ENCODE measurements at places on chromosomes 5 and 9.
A peak's percentile ranks its signal among the peaks of the same experiment; 100 is the strongest.

DNA sequence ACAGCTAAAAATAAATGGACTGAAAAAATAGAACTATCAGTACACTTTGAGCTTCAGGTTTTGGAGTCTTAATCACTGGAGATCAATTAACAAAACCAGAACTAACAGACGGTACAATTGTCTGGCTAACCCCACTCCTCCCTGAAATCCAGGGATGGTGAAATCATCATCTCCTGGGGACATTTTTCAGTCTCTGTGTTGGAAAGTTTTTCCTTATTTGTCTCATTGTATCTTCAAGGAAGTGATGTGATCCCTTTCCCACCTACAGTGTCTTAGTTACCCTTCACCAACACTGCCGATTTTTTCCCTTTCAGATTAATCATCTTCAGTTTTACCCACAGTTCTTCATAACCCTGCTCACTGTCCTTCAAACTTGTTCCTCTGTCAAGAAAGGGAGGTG lies 81.9 kb downstream of the MAP1B start:
- no peak for DNase-seq

DNA sequence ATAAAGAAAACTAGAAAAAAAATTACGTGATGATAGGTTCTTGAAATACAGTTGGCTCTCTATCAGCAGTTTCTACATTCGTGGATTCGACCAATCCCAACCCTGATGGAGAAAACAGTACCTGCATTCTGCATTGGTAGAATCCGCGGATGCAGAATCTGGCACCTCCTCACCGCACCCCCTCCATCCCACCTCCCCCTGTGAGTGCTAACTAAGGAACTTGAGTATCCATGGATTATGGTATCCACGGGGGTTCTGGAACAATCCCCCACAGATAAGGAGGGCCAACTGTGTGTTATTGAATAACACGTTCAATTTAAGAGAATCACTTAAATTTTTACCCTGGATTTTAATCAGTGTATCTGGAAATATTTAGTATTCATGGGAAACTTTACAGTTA lies 10.5 kb upstream of the PSIP1 start:
- no peak for DNase-seq

GRCh38 chr5:52705720-52706119 lies 82.0 kb upstream of the ITGA1 start:
- DNase-seq: peak; percentile 36

DNA sequence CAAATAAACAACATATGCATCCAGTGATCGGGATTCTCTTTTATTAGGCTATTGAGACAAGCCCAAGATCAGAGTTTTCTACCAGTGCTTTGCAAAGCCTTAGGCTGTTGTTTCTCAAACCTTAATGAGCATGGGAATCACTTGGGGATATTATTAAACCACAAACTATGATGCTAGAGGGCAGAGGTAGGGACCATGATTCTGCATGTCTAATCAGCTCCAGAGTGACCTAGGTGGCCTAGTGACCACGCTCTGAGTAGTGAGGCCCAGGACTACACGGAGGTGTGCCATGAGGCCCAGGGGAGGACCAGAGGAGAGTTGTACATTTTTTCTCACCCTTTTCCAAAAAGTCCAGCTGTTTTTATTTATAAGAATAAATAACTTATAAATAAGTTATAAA lies 298.5 kb upstream of the TLE4 start:
- no peak for DNase-seq

- peak; percentile 0 for DNase-seq
Observed at GRCh38 chr5:30997681-30998080, 195.8 kb upstream of the CDH6 start.

DNA sequence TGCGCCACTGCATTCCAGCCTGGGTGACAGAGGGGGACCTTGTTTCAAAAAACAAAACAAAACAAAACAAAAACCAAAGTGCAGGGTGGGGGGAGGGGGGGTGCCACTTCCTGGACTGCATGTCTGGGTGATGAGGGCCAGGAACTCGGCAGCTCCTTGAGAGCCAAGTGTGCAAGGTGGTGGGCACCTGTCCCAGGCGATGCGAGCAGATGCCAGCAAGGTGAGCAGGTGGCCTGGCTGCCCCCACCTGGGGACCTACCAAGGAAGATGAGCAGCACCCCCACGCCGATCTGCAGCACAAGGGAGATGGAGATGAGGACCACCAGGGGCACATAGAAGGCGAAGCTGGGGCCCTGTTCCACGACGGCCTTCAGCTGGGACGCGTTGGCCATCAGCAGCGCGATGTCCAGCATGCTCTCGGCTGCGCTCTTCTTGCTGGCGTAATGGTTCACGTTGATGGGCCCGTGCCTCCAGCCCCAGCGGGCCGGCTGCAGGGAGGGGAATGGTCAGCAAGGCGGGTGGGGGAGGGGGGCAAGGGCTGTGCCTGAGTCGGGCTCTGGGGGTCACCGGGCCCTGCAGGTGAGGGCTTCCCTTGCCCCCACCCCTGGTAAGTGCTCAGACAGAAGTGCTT lies 7.8 kb downstream of the NINJ1 start:
- no peak for DNase-seq

DNA sequence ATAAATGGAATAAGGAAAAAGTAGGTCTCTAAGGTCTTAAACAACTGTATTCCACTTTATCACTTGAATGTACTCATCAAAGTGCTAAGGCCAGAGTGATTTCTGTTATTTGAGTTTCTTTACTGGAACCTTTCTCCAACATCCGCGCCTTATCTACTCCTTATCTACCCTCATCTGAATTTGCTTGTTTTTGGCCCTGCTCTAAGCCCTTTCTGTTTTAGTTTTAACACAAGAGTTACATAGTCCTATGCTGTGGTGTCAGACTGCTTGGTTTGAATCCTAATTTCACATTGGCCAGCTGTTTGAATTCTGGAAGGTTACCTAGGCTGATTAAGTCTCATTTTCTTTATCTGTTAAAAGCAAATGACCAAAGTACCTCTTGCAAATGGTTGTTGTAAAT lies 128.3 kb downstream of the PCSK5 start:
- DNase-seq: no peak

- DNase-seq: no peak
Observed at GRCh38 chr5:89045216-89045615, 162.2 kb upstream of the MEF2C start.

DNA sequence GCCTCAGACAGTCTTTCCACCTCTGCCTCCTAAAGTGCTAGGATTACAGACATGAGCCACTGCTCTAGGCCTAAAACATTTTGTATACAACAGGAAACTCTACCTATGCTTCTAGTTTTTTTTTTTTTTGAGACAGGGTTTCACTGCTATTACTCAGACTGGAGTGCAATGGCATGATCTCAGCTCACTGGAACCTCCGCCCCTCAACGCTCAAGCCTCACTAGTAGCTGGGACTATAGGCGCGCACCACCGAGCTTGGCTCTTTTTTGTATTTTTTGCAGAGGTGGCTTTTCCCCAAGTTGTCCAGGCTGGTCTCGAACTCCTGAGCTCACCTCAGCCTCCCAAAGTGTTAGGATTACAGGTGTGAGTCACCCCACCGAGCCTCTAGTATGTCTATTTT lies 5.4 kb downstream of the HSPA9 start:
- peak; percentile 35 for DNase-seq

DNA sequence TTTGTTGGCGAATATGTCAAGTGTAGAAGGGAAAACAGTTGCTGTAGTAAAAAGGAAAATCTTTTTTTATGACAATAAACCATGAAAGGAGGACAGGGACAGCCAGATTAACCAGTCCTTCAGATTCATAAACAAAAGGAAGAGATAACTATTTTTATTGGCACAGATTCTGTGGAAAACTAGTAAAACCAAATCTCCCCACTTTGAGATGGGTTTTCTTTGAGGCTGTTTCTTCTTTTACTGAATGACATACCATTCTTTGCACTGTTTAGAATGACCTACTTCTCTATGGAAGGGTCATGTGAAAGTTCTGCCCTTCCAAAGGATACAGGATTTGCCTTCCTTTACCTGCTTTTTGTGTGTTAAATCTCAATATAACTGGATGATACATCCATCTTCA lies 13.7 kb downstream of the CAST start:
- DNase-seq: no peak

- DNase-seq: peak; percentile 19
Observed at GRCh38 chr9:101235105-101235866, 149.5 kb downstream of the BAAT start.
